ENCODE measurements at places on chromosomes 2 and 18.

DNA sequence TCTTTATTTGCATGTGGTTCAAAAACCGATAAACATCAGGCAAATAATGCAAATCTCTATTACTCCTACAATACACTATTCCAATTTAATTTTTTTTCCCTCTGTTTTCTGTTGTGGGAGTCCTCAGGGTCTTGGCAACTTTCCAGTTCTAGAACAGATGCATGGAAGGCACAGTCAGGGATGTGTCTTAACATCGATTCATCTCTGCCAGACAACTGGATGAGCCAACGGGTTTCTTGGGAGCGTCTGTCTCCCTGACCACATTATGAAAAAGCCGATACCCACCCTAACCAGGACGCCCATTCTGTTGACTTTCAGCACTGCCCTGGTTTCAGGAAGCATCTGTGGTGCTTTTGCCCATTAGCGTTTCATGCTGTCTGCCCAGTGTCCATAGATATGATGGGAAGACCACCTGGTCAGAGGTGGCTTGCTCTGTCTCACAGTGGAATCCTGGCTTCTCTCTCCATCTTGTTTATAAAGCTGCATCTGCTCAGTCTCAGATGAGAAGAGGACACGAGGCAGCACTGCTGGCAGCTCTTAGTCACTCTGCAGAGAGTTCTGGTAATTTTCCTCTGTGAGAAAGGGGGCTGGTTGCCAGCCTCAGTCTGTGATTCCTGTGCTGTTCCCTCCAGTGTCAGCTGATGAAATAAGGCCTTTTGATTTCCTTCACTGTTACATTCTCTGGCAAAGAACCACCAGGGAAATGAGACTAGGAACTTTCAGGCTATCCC, 57.9 kb upstream of the KCNE4 start:
- no peak overlapping the region for H3K4me3 ChIP-seq
- no peak overlapping the region for H3K27ac ChIP-seq
- no peaks in the 10 kb centered on the region for H3K36me3 ChIP-seq
- DNase-seq: no peak

GRCh38 chr2:126753501-126754212, 97.7 kb downstream of the GYPC start:
- H3K4me1 ChIP-seq: peaks cover 8% of the 10 kb centered on the region
- no peak for DNase-seq
- no peak overlapping the region for H3K27ac ChIP-seq
- no peaks in the 10 kb centered on the region for H3K36me3 ChIP-seq
- H3K27me3 ChIP-seq: no peaks in the 10 kb centered on the region

GRCh38 chr2:181523756-181524155, 66.6 kb downstream of the ITGA4 start:
- H3K27me3 ChIP-seq: no peaks in the 10 kb centered on the region
- H3K27ac ChIP-seq: no peak overlapping the region
- no peak for DNase-seq
- no peaks in the 10 kb centered on the region for H3K4me1 ChIP-seq
- peaks cover 55% of the 10 kb centered on the region for H3K36me3 ChIP-seq

DNA sequence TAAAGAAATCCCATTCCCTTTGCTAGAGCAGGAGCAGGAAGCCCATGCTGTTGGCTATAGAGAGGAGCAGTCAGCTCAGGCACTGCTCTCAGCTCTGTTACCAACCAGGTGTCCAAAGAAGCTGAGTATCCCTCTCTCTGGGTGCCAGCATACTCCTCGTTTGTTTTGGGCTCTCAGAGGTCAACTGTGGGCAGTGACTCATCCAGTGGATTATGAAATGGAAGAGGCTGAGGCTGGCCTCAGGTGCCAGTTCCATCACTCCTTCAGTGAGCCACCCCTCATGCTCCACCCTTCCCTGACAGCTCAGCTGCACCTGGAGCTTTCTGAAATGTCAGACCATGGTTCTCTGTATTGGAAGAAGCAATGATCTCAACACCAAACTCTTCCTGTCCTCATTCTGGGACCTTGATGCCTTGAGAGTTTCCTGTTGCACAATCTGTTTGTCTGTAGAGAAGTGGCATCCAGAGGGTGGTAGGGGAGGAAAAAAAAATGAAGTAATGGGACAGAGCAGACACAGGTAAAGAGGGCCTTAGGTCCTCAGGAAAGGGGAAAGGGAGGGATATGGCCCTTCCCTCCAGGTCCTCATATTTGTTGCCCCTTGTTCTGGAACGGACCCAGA, 31.2 kb upstream of the EN1 start:
- no peaks in the 10 kb centered on the region for H3K27me3 ChIP-seq
- no peak overlapping the region for H3K4me3 ChIP-seq
- no peak for DNase-seq

GRCh38 chr2:60676706-60677330, 79.2 kb upstream of the PAPOLG start:
- DNase-seq: no peak
- H3K4me1 ChIP-seq: no peaks in the 10 kb centered on the region
- H3K4me3 ChIP-seq: no peak overlapping the region

DNA sequence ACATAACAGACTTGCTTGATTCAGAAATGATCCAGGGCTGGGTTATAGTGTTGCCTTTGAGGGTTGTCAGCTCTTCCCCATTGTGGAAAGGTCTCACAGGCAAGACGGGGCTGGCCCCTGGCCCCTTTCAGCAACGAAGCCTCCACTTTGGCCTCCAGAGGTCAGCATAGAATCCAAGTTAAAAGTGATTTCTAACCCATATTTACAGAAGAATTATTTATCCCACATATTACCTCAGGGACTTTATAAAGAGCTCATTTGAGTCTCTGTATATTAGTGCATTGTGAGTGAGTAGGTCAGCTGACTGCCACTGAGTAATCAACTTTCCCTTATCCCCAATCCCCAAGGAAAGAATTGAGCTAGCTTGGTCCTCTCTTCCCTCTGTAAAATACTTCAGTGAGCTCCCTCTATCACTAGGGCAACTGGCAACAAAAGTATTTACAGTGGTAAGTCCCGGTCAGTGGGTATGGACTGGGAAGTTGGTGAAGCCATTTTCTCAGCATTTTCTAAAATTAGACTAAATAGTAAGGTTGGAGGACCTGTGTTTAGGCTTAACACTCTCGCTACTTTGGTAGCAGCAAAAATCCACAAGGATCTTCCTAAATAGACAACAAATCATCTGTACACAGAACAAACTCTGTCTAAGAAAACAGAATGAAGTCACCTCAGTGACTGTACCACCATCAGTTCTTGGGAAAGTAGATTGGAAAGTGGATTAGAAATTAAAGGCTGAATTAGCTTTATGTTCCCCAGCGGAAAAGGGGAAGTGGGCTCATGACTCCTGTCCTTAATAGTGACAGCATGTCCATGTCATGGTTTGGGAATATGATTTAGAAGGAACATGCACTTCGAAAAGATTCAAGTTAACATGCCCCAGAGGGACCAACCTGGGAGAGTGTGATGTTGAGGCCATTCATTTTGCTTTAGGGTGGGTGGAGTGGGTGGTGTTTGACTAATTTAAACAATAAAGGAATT, 171.0 kb upstream of the SIX3 start:
- H3K36me3 ChIP-seq: no peaks in the 10 kb centered on the region
- no peaks in the 10 kb centered on the region for H3K4me1 ChIP-seq
- H3K4me3 ChIP-seq: no peak overlapping the region
- H3K27ac ChIP-seq: no peak overlapping the region
